Activated CD4-positive, alpha-beta T cell treated with anti-CD3 and anti-CD28 coated beads for 24 hours (primary cell): ENCODE measurements at places on chromosomes 4 and X.

GRCh38 chr4:46804781-46805413, 104.1 kb downstream of the COX7B2 start:
- no peak for DNase-seq

DNA sequence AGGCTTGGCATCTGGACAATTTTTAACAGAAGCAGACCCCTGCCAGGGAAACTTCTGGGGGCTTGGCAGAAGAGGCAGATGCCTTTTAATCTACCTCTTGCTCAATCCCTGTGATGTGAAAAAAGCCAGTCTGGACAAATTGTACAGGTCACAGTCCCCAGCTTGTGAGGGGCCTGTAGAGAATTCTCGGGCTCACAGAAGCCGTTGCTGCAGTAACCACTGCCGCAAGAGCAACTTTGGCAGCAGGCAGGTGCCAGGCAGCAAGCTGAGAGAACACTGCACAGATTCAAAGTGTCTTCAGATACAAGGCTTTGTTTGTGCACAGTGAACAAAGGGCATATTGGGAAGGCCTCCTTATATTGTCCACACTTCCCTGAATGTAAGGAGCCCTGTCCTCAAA, 11.7 kb downstream of the GPKOW start:
- DNase-seq, result no peak

DNA sequence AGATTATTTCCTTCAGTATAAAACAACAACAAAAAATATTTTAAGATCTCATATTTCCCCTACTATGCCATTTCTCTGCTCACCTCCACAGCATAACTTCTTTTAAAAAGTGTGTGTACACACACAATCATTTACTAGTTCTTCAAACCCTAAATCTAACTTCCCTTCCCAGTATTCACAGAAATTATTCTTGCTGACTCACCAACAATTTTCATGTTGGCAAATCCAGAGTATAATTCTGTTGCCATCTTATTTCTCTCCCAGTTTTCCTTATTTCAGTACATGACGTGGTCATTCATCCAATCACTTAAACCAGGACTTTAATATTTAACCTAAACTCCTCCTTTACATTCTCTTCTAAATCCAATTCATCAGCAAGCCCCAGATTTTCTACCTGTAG, 11.4 kb upstream of the RAP1GDS1 start:
- no peak for DNase-seq

- DNase-seq, result no peak
Observed at GRCh38 chr4:149574971-149575370, 240.7 kb downstream of the IQCM start.

DNA sequence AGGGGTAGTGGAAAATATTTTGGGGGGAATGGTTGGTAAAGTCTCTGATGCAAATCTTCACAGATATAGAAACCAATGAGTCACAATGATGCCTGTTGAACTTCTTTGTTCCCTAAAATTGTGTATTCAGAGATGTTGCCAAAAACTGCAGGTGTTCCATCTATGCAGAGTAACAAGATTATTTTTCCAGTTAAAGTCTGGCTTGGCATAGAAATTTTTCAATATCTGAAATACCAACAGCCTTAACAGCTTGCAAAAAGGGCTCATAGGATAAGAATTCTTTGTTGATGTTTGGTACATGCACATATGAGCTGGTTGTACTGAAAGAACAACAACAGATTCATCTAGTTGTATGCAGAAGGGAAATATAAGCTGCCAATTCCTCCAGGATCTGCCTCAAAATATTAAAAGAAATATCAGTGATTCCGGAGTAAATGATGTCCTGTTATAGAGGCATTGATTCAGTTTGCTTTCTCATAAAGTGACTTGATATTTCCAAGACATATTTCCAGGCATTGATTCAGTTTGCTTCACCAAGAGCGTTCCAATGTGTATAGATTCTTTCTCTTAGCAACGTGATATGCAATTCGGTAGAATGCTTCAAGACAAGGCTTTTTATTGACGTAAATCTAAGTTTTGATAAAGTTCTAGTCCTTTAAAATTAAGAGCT, 564.4 kb downstream of the TMA16 start:
- no peak for DNase-seq

DNA sequence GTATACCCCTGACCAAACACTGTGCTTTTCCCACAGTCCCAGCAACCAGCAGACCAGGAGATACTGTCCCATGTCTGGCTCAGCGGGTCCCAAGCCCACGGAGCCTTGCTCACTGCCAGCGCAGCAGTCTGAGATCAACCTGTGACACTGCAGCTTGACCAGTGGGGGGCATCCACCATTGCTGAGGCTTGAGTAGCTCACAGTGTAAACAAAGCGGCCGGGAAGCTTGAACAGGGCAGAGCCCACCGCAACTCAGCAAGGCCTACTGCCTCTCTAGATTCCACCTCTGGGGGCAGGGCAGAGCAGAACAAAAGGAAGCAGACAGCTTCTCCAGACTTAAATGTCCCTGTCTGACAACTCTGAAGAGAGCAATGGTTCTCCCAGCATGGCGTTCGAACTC, 58.1 kb downstream of the SLC10A6 start:
- DNase-seq, result no peak

DNA sequence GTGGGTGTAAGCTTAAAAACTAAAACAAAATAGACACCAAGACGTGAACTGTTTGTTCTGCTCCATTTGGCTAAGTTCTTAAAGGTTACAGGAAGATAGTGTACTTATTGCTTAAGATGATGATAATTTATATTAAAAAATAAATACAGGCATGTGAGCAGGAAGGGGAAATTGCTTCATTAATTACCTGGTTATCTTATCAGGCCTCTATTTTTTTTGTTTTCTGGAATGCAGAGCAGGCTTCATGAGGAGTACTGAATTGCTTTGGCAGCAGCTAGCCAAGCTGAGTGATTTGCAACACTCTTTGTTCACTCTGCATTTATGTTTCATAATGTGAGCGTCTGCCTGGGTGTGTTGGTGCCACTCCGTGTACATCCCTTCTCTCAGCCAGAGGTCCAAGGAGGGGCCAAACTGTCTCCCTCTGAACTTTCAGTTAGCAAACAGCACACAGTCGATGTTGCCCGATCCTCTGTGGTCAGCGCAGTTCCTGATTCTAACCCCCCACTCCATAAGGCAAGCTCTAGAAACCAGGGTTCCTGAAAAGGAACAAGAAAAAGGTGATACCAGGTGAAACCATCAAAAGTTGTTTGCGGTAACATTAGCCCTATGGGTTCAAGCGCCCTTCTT, 348.2 kb downstream of the SPRY1 start:
- no peak for DNase-seq

DNA sequence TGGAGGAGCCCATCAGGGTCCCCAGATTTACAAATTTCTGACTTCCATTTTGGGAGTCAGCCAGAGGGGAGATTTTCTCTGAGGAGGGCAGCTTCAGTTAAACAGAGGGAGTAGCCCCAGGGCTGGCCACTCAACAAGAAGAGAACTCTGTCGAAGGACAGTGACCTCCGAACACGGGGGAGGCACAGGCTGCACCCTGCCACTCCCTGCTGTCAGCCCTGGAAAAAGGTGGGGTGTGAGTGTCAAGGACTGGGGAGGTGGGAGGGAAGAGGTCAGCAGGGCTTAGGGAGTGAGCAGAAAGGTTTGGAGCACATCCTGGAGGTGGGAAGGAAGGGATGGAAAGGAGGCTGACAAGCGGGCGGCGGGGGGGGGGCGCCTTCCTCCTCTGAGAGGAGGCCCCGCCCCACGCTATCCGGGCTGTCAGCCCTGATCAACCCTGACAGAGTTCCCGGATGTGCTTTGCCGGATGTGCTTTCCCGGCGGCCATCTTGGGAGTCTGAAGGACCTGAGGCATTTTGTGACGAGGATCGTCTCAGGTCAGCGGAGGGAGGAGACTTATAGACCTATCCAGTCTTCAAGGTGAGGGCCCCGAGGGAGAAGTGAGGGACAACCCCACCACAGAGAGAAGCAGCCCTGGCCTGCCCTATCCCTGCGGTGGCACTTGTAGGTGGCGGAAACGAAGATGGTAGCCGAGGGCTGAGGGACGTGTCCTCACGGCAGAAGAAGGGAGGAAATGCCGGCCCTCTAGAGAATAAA, at the start of gene MAGEC1:
MAGEC1 (plus strand) TSS at position 495 of the 756 bp plus-strand sequence. CDS start 1,179 bp downstream, outside the sequence.
- DNase-seq, result no peak

DNA sequence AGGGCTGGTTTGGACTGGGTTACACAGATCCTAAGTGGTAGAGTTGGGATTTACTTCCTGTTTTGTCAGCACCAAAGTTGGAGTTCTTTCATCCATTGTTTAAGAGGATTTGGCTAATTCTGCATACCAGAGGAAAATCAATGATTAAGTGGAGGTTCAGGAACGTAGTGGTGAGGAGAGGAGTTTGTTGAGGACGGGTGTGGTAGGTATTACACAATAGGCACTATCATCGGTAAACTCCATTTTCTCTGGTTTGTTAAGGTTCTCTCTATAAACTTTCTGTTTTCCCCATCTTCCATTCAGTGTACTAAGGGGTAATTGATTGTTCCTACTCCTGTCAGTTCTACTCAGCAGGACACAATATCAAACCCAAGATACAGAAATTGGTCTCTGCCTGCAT, 107.5 kb upstream of the VCX2 start:
- DNase-seq, result no peak

- no peak for DNase-seq
Observed at GRCh38 chrX:4844376-4844775, 1130.9 kb upstream of the PRKX start.

DNA sequence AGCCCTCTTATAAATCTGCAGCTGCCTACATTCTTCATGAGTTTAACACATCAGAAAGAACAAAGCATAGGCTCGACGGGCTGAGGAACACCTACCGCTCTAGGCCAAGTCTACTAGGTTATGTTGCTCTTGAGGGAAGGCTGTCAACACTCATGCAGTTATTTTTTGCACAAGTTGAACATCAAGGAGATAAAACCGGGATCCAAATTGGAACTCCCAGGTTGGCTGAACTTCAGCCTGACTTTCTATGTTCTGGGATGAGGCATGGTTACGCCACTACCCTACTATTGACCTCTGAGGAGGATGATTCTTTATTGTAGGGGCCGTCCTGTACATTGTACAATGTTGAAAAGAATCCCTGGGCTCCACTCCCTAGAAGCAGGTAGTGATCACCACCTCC, 37.3 kb upstream of the ARSH start:
- DNase-seq, result no peak
